Right renal cortex interstitium (tissue), 3 donors: ENCODE measurements at places on chromosomes 3 and 15. TPM values are rescaled to one million over a fixed set of nuclear protein-coding genes. Genes with fewer than 3 reads are reported as not detected.

Gene SPESP1
- 5.5 TPM for polyA plus RNA-seq

Gene KBTBD12
- 1.7 TPM for polyA plus RNA-seq

Gene SSR3
- polyA plus RNA-seq = 160 TPM

Gene LYZL4
- not detected for polyA plus RNA-seq

Gene PAQR9
- polyA plus RNA-seq = 0.60 TPM

Gene B4GALT4
- 35.4 TPM for polyA plus RNA-seq

Gene C3orf33
- 12.0 TPM for polyA plus RNA-seq

Gene ANKRD34C
- 0.04 TPM for polyA plus RNA-seq

Gene ARRDC4
- polyA plus RNA-seq = 26.0 TPM

Gene ACKR2
- 1.8 TPM for polyA plus RNA-seq

Gene ADGRG7
- polyA plus RNA-seq = not detected

Gene CAND2
- 10.1 TPM for polyA plus RNA-seq

Gene LCTL
- 0.17 TPM for polyA plus RNA-seq

Gene GNB5
- 15.6 TPM for polyA plus RNA-seq

Gene SLC51B
- polyA plus RNA-seq = 10.1 TPM

Gene CCDC54
- 0.25 TPM for polyA plus RNA-seq

Gene GRIP2
- 0.67 TPM for polyA plus RNA-seq

Gene ZCWPW2
- polyA plus RNA-seq = 2.5 TPM

Gene STXBP5L
- polyA plus RNA-seq = 0.19 TPM

Gene HDC
- 0.85 TPM for polyA plus RNA-seq

Gene ROPN1B
- polyA plus RNA-seq = 0.64 TPM

Gene EEFSEC
- 21.9 TPM for polyA plus RNA-seq

Gene SPATA16
- not detected for polyA plus RNA-seq

Gene CYP1A2
- polyA plus RNA-seq = 0.11 TPM

Gene C2CD4A
- polyA plus RNA-seq = 0.35 TPM

Gene ACTC1
- 4.1 TPM for polyA plus RNA-seq

Gene LINGO1
- 16.6 TPM for polyA plus RNA-seq

Gene HHLA2
- 18.3 TPM for polyA plus RNA-seq

Gene SYNPR
- 0.07 TPM for polyA plus RNA-seq

Gene PIGZ
- 0.79 TPM for polyA plus RNA-seq

Gene CMTM7
- 42.3 TPM for polyA plus RNA-seq

Gene RASSF1
- polyA plus RNA-seq = 16.4 TPM

Gene ARNT2
- 63.6 TPM for polyA plus RNA-seq
